Stimulated activated CD8-positive, alpha-beta memory T cell treated with anti-CD3 and anti-CD28 coated beads, Interleukin-4, amount 100 ng/mL, for 1 hour (primary cell): ENCODE measurements at places on chromosomes 1 and 21.

- no peak for DNase-seq
Measured at GRCh38 chr1:11705596-11705995, 14.1 kb downstream of the DRAXIN start.

DNA sequence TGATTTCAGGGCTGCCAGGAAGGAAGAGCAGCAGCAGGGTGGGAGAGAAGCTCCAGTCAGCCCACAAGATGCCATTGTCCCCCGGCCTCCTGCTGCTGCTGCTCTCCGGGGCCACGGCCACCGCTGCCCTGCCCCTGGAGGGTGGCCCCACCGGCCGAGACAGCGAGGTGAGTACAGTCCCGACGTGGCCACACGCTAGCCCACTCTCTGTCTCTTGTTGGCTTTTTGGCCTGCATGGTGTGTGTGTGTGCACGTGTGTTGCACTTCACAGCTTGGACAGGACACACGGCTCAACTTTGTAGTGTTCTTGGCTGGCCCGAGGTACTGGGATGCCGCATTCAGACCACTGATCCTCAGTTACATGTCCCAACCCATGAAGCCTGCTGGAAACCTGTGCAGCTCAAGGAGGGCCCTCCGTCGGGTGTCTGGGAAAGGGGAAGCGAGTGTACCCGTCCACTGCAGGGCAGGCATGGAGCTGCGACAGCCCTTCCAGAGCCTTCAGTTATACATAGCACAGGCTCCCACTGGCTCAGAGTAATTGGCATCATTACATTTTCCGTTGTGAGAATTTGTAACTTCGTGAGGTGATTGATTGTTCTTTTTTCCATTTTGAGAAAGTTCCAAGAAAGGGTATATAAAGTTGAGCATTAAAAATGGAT is 454 bp downstream of the CORT start:
- no peak for DNase-seq

GRCh38 chr1:89310976-89311375 is 38.3 kb upstream of the GBP5 start:
- no peak for DNase-seq

- no peak for DNase-seq
Measured at GRCh38 chr1:153588482-153588881, 22.8 kb upstream of the S100A2 start.

- DNase-seq: no peak
Measured at GRCh38 chr1:97209381-97209957, 487.9 kb downstream of the PTBP2 start.

GRCh38 chr1:223621312-223621734 is 44.2 kb downstream of the CAPN8 start:
- DNase-seq: no peak

GRCh38 chr21:15498455-15498854 is 231.3 kb upstream of the USP25 start:
- no peak for DNase-seq

GRCh38 chr1:61853583-61853982 is 111.3 kb downstream of the PATJ start:
- DNase-seq: no peak

DNA sequence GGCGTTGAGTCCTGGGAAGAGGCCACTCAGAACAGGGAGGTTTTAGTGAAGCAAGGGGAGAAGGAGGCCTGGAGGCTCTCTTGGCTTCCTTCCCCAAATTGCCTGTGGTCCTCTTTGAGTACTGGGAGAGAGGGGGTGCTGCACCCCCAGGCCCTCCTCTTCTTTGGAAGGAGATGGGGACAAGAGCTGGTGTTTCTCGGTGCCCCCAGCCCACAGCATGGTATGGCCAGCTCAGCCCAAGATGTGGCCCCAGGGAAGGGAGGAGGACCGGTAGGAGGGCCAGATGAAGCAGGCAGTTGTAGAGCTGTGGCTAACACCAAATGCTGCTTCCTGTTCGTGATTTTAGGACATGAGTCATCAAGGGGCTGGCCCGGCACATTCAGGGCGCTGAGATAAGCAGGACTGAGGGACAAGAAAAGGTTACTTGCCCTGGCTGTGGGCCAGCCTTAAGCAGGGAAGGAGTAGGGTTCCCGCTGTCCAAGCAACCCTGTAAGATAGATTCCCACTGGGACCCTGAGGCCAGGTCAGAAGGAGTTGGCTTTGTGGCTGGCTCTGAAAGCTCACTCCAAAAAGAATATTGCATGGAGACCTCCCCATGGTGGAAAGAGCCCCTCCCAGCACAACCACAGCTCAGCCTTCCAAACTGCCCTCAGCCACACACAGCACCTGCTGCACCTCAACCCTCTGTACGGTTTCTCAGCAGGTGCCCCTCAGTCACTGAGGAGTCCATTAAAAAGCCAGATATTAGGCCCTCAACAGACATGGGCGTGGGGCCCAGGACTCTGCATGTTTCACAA is 4.9 kb upstream of the TNFRSF1B start:
- peak; percentile 45 for DNase-seq

DNA sequence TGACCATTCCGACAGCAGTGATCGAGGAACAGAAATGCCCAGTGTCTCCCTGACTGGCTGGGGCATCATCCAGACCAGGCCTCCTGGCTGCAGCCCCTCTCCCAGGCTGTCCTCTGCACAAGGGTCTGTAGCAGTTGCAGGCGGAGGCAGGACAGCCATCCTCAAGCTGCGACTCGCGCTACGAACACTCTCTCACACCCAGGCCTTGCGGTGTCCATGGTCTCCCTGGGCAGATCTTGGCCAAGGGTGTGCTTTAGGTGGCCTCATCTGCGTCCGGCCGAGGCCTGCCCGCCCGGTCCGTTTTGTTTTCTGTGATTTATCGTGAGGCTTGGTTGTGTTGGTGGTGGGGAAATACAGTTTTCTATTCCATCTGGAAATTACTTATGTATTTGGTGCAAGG is 15.7 kb downstream of the FTCD start:
- no peak for DNase-seq

DNA sequence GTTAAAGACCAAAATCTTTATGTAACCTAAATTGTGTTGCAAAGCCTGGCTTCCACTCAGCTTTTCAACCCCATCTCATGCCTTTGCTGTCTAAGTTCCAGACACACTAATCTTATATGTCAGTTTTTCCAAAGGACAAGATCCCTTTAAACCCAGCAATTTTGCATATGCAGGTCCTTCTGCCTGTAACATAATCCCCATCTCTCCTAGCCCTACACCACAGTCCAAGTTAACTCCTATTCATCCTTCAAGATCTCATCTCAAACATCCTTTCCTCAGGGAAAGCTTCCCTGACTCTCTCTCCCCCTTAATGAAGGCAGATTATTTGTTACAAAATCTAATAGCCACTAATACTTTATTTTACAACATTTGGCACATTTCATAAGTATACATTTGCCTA is 366.3 kb downstream of the PLPP3 start:
- DNase-seq: no peak

GRCh38 chr1:234774971-234775370 is 165.0 kb upstream of the IRF2BP2 start:
- DNase-seq: no peak

DNA sequence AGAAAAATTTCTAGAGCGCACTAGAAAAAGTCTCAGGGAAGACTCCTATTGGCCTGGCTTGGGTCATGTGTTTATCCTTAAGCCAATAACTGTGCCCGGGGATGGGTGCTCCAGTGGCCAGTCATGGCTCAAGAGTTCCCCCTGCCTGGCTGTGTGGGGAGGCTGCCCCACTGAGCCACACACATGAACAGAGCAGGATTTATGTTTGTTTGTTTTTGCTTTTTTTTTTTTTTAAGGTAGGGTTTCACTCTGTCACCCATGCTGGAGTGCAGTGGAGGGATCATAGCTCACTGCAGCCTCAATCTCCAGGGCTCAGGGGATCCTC is 21.8 kb downstream of the EDN2 start:
- DNase-seq: no peak

DNA sequence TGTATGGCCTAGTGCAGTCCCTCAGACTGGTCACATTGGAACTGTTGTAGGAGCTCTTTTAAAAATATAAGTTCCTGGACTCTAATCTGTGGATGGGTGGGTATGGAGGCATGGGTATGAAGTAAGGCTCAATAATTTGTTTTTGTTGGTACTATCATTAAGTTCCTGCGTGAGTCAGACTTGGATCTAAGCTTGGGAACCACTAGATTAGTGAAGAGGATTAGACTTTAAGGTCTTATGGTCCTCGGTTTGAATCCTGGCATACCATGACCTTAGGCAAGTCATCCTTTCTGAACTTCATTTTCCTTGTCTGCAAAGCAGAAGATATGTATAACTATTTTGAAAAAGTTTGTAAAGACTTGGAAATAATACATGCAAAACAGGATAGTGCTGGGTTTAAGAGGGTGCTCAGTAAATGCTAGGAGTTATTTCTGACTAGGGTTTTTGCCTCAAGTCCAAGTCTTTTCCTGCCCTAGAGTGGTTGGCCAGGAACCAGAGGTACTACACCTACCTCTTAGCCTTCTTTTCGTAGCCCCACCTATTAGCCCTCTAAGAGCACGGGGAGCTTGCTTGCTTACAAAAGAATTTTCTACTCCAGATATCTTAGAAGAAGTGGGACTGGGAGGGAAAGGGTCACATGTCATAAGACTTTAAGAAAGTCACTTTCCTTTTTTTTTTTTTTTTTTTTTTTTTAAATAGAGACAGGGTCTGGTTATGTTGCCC is 38.6 kb upstream of the METTL18 start:
- no peak for DNase-seq

DNA sequence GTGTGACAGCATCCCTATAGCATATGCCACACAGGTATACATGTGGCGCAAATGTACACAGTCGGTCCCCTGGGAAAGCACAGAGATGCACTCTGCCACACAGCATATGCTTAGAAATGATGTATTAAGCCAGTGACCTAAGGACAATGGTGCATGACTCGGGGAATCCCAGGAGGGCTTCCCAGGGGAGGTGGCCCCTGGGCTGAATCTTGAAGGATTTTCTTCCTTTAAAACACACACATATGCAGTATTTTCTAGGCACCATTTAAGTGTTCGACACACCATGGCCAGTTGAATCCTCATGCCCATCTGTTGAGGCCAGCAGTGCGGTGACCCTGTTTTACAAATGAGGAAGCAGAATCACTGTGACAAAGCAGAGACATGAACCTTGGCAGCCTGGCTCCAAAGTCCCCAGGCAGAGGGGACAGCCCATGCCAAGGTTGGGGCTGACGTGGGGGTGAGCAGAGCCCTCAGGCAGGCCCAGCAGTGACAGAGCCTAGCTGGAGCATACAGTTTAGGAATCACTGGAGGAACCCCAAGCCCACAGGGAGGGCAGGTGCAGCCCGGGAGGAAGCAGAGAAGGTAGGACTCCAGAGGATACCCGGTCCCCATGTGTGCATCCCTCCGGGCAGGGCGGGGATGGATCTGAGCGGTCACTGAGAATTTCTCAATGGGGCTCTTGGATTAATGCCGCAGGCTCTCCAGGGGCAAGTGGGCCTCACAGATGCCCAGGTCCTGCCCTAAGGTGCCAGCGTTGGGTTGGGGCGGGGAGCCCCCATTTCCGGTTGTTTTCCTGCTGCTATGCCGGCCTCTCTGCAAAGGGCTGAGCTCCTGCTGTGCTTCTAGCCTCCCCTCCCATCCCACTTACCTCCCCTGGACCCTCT is 28.4 kb downstream of the WNT3A start:
- no peak for DNase-seq

DNA sequence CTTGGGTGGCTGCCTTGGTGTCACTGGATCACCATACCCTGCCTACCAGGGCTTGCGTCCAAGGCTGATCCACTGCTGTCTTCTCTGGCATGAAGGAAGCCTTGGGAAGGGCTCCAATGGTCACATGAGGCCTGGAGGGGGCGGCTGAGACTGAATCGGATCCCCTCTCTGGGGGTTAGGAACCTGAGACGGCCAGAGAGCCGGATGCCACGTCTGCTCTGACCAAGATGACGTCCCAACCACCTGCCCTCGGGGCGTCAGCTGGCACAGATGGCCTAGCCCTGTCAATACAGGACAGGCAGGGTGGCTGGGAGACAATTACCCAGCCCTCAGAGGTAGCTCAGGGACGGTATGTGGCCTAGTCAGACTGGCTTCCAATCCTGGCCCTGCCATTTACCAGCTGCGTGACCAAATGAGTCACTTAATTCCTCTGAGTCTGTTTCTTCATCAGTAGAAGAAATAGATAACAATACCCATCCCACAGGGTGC is 5.4 kb downstream of the TRIM62 start:
- no peak for DNase-seq

DNA sequence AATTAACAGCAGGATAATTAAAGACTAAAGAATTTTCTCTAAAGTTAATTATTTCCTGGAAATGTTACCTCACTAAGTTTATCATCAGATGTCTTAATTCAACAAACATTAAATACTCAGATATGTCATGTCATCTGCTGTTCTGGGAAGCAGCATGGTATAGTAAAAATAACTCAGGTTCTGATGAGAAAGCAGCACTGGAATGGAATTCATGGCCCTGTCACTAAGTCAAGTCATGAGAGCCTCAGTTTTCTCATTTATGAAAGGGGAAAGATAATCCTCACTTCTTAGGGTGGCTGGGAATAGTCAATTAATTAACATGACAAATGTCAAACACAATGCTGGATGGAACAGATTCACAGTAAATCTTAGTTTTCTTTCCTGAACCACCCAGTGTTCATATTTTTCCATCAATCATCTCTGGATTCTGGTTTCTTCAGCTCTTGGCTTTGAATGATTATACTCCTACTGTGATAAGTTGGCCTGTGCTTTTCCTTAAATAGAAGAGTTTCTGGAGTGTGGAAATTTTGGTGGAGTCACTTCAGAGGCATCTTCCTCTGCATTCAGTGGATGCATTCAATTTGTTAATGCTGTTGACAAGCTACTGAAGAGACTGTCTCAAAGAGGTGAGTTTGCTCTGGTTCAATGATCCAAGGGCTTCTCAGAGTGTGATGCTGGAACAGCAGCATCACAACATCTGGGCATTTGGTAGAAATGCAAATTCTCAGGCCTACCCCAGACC is 319.4 kb downstream of the KCNH1 start:
- no peak for DNase-seq

DNA sequence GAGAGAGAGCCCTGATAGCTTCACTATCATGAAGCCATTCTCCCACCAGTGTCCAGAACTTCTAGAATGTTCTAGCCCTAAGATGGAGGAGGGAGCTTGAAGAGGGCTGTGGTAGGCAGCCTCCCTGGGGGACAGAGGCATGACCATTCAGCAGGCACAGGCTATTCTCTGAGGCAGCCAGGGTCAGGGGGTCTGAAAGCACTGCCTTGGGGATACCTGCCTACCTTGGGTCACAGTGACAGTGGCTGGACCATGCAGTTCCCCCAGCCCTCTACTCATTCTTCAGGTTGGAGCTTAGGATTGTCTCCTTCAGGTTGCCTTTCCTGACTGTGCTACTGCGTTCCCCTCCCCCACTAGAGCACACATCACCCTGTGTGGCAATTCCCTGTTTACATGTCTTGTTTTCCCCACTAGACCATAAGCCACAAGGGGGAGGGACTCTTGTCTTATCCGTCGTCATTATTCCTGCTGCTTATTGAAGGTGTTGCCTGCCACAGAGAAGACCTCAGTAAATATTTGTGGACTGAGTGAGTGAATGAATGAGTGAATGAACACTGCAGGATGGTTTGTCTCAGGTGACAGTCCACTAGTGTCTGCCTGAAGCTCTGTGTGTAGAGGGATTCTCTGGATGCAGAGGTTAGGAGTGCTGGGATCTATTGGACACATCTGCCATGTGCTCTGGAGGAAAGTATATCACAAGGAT is 5.2 kb downstream of the ZDHHC18 start:
- no peak for DNase-seq
